ENCODE measurements at places on chromosomes 4 and X.

DNA sequence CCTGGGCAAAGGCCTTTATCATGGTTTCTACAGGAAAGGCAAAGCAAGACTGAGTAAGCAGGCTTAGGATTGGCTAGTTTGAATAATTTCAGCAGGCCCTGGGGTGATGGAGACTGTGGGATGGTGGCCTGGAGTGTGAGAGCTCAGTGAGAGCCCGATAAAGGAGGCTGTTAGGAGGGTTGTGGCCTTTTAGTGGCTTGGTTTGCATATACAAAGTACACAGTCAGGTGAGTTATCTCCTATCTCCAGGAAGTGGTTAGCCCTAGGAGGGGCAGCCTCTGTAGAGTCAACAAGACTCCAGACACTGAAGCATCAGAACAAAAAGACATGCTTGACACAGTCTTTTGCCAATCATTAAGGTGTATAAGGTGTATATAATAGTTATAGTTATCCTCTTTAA is 157.2 kb downstream of the CFAP299 start:
- DNase-seq, result peak; percentile 76

DNA sequence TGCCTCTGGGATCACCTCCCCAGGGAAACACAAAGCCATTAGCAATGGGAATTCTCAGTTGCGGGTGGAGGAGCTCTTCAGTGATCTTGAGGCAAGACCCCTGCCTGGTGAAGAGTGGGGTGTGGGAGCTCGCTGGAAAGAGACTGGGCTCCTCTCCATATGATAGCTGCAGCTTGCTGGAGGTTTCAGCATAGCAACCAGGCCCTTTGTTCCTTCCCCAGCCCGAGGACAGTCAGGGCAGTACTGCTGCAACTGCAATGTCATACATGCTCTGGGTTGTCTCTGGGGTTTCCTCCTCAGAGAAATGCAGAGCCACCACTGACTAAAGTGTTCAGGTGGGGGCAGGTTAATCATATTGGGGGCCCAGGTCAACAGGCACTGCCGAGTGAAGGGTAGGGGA is 81.3 kb downstream of the ARHGAP24 start:
- no peak for DNase-seq

- no peak for DNase-seq
Measured at GRCh38 chr4:158166701-158167100, 6.1 kb downstream of the GASK1B start.

- DNase-seq, result no peak
Measured at GRCh38 chr4:183968502-183968901, 63.4 kb downstream of the STOX2 start.

DNA sequence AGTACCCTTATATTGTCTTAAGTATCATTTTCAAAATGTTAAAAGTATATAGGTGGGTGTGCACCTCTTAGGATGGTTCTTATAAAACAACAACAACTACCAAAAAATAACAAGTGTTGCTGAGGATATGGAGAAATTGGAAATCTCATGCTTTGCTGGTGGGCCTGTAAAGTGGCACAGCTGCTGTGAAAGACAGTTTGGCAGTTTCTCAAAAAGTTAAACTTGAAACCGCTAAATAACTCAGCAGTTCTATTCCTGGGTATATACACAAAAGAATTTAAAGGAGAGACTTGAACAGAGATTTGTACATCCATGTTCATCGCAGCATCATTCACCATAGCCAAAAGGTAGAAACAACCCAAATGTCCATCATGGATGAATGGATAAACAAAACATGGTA is 65.5 kb downstream of the HAND2 start:
- DNase-seq, result no peak

GRCh38 chr4:24164054-24164693 is 274.3 kb upstream of the PPARGC1A start:
- no peak for DNase-seq

DNA sequence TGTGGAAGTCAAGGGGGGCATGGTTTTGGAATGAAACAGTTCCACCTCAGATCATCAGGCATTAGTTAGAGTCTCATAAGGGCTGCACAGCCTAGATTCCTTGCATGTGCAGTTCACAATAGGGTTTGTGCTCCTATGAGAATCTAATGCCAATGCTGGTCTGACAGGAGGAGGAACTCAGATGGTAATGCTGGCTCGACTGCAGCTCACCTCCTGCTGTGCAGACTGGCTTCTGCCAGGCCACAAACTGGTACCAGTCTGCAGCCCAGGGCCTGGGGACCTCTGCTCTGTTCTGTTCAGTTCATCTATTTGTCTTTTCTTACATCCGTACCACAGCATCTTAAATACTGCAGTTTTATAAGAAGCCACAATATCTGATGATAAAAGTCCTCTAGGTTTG is 12.2 kb upstream of the MSL3 start:
- no peak for DNase-seq

GRCh38 chrX:46485897-46486296 is 59.3 kb downstream of the ZNF674 start:
- DNase-seq, result peak; percentile 26

DNA sequence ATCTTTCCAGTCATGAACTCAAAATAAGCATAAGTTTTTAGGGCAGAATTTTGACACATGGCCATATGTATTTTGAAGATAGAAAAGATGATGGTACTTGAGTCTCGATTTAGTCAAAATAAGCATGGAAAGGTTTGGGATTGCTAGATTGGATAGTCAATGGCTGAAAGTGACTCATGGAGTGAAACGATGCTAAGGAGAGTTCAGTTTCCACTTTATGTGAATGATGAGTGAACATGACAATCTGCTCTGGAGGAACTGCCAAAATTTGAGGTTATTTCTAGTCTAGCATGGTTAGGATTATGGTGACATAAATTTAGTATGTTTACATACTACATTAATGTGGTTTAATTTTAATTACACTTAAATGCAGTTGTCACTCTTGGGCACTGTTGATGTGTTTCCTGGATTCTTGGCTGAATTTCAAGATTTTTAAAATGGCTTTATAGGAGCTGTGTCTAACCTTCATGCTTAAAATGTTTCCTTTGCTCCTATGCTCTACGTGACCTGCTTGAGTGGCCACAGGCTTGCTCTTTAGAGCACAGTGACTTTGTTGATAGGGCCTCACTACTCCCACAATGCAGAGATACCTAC is 17.1 kb downstream of the DDX3X start:
- no peak for DNase-seq

DNA sequence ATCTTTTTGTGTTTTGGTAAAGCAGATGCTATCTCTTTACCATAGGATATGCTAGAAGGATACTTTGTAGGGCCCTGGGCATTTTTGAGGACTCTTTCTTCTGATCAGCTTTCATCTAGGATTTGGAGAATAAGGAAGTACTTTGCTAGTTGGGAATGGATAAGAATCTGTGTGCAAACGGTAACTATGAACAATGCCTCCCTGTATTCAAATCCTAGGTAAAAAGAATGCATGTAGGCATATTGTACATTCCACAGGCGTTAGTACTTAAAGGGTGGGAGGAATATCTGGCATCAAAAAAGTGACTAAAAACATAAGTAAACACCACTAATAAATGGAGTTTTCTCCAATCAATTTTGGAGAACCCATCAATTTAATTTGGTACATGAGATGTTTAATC is 59.7 kb downstream of the SH3BGRL start:
- no peak for DNase-seq

All from activated naive CD4-positive, alpha-beta T cell treated with anti-CD3 and anti-CD28 coated beads, Interleukin-2, amount 10 ng/mL, durations not matched to agents 7 days and 5 days (primary cell).